ENCODE measurements at places on chromosomes 1 and 21.

GRCh38 chr1:212635141-212635631 lies 26.6 kb downstream of the ATF3 start:
- DNase-seq, result no peak

GRCh38 chr1:22531251-22531650 lies 32.0 kb upstream of the EPHA8 start:
- DNase-seq, result no peak

DNA sequence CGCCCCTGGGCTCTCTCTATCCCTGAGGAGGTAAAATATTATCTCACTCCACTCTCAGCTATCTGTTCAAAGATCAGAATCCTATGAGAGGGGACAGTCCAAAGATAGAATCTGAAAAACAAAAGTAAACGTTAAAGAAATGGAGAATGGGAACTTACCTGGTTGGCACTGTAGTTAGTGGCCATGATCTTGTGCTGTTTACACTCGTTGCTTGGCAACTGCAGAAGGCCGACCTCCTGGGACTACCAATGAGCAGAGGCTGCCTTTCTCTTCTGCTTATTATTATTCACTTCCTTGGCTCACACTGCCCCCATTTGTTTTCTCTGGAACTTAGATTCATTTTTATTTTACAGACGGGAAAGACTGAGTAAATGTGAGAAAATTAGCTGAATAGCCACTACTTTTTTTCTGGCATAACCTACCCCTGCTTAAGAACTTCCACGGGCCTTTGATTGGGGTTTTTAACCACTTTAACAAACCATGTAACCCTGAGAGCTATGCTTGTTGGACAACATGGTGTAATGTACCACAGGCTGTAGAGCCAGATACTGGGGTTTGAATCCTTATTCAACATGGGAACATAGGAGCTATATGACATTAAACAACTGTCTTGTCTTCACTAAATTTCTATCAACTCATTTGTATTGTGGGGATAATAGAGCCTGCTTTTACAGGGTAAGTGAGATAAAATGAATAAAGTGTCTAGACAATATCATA lies at the start of gene CFAP126:
TSS of gene CFAP126 (minus strand) at position 193 of the 717 bp plus-strand sequence. CDS start at position 185, 8 bp downstream.
- DNase-seq, result peak; percentile 42

GRCh38 chr21:37904856-37905255 lies 11.4 kb downstream of the KCNJ6 start:
- DNase-seq, result no peak

DNA sequence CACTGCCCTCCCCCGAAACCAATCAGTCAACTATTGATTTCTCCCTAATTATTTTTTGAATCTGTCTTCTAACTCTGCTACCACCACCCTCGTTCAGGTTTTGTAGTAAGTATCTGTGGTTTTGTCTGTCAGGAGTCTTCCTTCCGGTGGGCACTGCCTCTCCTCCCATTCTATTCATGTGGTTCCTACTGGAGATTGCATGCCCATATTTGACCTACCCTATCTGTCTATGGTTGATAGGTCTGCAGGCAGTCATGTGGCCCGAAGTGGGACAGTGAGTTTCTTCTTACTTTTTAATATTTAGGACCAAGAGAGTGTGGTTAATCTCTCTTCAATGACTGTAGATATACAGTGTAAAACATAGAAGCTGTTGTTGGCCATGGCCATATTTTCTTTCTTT lies 17.8 kb upstream of the MAST2 start:
- DNase-seq, result no peak

GRCh38 chr1:114152089-114152507 lies 1.6 kb downstream of the SYT6 start:
- DNase-seq, result no peak

DNA sequence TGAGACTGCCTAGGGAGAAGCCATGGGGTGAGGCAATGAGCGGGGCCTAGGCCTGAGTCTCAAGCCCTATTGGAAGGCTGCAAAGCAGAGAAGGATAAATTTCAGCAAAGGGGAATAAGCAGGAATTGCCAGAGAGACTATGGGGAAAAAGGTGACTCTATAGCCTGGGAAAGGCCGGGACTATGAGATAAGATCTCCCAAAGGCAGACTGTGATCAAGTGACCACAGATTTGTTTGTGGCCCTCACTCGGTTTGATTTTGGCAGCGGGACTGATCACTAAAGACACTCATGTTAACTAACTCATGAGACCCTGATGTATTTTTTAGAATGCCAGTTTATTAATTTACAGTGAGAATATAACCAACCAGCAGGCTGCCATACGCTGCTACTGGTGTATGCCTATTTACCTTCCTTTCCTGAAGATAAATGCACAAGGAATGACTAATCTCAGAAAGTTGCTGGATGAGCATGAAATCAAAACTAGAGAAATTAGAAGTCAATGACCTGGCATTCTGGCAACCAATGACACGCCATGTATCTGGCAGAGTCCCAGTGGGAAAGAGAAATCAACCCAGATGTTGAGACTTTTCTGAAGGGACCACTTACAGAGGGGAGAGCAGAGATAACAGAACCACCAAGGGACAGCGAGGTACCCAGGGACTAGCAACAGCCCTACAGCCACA lies 4.3 kb downstream of the HSF2BP start:
- DNase-seq, result peak; percentile 74

GRCh38 chr1:118963456-118964430 lies 24.4 kb downstream of the TBX15 start:
- DNase-seq, result peak; percentile 97

DNA sequence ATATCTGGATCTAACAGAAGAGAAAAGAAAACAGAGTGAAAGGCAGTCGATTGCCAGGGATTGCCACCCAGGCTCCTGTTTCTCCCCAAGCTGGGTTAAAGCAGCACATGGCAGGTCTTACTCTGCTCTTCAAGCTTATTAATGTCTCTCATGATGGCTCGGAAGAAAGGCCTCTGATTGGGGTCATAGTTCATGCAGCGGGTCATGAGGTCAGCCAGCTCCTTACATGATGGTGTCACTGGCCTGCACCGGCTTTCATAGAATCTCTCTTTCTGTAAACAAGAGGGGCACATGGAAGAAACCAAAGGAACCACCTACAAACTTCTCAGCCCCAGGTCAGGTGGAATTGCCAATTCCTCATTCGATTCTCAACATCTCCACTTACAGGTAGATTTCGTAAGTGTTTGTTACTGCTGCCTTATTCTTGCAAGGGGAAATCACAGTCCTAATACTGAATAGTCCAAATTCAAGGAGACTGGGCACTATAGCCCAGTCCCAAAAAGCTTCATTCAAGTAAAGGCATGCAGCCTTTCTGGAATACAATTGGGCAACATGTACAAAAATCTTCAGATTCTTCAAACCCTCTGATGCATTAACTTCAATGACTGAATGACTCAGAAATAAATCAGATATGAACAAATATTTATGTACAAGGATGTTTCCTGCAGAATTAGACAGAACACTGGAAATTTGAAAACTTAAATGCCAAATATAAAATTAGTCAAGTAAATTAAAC lies 96.6 kb downstream of the RAVER2 start:
- DNase-seq, result no peak

GRCh38 chr21:46229133-46229922 lies 754 bp upstream of the LSS start:
- DNase-seq, result no peak

DNA sequence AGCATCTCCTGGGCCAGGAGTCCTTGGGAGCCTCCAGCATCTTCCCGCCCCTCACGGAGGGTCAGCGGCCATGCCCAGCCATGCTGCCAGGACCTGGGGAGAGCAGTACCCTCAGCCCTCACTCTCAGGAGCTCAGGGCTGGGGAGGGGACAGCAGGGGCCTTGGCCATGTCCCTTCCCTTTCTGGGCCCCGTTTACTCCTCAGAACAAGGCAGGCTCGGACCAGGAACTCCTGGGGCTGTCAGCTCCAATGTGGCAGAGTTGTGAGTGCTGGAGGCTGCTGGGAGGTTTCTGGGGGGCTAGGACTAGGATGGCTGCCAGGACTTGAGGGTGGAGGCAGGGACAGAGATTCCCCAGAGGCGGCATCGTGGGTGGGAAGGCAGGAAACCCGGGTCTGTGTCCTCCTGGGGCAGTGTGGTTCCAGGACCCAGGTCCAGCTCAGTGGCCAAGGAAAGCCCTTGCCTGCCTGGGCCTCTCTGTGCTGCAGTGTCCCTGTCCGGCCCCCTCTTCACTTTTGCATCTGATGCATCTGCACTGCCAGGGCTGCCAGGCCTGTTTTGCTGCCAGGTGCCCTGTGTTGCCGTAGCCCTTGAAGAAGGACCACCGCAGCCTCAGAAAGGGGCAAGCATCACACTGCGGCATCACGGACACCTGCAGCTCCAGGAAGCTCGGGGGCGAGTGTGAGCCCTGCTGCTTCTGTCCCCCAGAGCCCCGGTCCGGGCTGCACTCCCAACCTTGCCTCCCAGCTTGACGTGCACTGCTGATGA lies 223.9 kb downstream of the CAMTA1 start:
- no peak for DNase-seq

GRCh38 chr1:183313063-183313462 lies 105.1 kb downstream of the NMNAT2 start:
- no peak for DNase-seq

DNA sequence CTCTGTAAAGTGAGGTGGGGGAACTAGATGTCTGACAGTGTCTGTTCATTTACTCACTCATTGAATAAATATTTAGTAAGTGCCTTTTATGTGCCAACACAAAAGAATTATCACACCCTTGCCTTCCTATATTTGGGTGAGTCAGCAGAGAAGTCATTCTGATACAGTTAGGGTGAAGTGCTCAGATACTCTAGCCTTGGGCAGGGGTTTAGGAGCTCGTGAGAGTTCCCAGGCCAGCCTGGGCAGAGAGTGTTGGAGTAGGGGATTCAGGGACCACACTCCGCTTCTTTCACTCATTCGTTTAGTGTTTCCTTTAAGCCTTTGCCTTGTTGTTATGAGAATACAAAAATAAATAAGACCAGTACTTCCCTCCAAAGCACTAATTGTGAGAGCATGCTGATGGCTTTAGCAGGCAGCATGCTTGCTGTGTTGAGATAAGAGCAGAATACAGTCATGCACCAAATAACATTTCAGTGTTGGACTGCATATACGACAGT lies 83.9 kb downstream of the DYRK1A start:
- peak; percentile 32 for DNase-seq

GRCh38 chr1:19698181-19698580 lies 33.5 kb downstream of the HTR6 start:
- no peak for DNase-seq

DNA sequence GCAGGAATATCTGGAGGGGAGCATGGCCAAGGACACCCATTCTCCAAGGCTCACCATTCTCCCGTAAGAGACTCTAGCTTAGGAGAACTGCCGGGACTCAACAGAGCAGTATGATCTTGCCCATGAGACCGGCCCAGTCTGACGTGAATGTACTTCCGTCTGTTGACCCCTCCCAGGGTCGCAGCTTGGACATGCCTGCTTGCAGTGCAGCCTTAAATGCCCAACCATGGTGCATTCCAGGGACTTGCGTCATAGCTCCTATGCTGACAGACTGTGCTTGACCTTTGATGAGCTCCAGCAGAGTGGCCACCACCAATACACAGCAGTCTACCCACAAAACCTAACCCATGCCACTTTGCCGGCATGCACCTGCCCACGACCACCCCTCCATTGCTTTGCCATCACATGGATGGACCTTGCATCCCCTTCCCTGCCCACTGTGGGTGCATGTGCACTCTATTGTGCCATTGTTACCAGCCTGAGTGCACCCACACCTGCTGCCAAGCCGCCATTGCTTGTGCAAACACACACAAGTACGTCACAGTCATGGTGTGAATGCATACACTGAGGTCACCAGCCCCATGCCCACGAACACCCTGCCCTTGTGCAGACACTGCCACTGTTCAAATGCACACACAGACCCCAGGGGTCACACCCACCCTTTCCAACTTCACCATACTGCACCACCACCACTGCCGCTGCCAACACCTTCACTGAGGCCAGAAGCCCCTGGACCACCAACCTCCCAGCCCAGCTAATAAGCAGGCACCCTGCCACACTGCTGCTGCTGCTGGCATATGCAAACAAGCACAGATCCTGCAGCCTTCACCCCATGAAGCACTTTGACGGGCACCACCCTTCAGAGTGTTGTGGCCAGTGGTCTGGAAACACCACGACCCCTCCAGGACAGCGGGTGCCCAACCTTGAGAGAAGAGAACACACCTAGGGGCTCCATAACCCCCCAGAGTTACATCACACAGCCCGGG lies 1141.3 kb downstream of the BRINP3 start:
- DNase-seq, result no peak

All from foreskin fibroblast (primary cell).